HCEC 1CT (cell line): ENCODE measurements at places on chromosomes 2 and 18.

DNA sequence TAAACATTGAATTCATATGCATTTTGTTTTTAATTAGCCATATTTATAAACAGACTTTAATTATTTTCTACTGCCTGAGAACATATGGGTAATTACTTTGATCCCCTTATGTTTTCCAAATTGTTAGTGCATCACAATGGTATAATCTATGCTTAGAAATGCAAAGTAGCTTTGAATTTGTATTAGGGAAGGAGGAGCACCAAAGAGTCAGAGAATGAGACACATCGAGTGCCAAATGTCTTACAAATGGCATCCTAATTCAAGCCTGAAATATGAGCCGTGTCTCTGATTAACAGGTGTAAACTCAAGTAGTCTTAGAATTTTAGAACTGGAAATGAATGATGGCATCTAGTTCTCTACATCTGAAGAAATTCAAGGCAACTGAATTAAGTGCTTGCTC, 8.7 kb upstream of the HNMT start:
- DNase-seq: no peak

DNA sequence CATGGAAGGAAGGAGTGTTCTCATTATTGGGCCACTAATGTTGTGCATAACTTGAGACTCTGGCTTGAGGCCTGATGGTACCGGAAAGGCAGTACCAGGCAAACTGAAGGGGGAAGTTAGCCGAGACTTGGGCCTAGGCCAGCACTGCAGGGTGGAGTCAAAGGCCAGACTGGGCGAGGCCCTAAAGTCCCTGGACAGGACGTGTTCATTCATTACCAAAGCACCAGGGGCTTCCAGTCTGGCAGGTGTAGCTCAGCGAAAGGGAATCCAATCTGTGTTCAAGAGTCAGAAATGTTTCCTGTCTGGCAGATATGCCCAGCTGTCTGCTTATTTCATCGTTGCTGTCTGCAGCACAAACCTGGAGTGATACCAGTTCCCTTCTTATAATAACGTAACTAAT, 4.7 kb upstream of the ITSN2 start:
- DNase-seq: no peak

DNA sequence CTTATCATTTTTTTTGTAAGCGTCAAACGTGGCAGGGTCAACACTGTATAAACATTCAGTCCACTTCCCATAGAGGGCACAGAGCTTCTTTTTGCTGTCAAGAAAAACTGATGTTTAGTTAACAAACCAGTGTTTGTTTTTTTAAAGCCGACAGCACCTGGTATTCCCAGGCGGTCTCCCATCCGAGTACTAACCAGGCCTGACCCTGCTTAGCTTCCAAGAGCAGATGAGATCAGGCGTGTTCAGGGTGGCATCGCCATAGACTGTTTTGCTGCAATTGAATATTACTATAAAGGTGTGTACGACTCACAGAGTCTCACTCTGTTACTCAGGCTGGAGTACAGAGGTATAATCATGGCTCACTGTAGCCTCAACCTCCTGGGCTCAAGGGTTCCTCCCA, 31.5 kb downstream of the CABYR start:
- DNase-seq: no peak

GRCh38 chr2:192145496-192145895, 49.2 kb downstream of the TMEFF2 start:
- DNase-seq: peak; percentile 35

- DNase-seq: no peak
Measured at GRCh38 chr2:118300832-118301231, 212.6 kb downstream of the INSIG2 start.

GRCh38 chr18:24234330-24234729, 95.5 kb downstream of the CABYR start:
- no peak for DNase-seq

DNA sequence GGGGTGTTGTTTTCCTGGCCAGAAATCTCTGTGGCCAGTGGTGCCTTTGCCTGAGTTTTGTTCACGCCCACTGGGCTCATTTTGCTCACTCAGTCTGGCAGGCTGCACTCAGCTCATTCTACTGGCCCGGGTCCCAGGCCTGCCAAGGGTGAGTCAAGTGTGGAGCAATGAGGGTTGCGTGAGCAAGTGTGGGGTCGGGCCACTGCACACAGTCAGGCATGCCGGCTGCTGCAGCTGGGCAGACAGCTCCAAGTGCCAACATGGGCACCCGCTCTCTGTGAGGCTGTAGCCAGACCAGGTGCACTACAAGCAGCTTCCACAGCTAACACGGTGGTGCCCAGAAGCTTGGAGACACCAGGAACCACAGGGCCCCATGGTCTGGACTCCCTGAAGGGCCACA, 801.1 kb upstream of the RAB6C start:
- no peak for DNase-seq

DNA sequence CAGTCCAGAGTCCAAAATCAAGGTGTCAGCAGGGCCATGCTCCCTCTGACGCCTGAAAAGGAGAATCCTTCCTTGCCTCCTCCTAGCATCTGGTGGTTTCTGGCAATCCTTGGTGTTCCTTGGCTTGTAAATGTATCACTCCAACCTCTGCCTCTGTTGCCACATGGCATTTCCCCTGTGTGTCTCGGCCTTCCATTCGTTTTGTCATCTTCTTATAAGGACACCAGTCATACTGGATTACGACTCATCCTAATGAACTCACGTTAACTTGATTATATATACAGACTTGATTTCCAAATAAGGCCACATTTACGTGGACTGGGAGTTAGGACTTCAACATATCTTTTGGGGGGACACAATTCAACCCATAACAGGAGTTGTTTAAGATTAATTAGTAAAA, 15.8 kb downstream of the PMAIP1 start:
- DNase-seq: peak; percentile 62

- DNase-seq: no peak
Measured at GRCh38 chr18:7940971-7941370, 373.9 kb downstream of the PTPRM start.

DNA sequence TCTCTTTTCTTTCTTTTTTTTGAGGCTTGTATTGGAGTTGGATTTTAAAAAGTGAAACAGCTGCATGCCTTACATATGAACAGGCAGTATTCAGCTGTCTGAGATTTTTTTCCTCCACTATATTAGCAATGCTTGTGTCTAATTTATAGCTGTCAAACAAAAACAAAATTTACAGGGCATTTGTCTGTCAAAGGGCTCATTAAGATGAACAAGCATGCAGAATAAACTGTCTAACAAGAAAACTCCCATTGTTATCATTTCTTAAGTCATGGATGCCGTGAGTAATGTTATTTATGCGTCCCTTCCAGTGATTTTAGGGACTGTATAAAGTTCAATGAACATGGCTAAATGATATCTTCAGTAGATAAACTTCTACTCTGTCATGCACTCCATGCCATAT, 674.7 kb downstream of the PLCL1 start:
- no peak for DNase-seq

DNA sequence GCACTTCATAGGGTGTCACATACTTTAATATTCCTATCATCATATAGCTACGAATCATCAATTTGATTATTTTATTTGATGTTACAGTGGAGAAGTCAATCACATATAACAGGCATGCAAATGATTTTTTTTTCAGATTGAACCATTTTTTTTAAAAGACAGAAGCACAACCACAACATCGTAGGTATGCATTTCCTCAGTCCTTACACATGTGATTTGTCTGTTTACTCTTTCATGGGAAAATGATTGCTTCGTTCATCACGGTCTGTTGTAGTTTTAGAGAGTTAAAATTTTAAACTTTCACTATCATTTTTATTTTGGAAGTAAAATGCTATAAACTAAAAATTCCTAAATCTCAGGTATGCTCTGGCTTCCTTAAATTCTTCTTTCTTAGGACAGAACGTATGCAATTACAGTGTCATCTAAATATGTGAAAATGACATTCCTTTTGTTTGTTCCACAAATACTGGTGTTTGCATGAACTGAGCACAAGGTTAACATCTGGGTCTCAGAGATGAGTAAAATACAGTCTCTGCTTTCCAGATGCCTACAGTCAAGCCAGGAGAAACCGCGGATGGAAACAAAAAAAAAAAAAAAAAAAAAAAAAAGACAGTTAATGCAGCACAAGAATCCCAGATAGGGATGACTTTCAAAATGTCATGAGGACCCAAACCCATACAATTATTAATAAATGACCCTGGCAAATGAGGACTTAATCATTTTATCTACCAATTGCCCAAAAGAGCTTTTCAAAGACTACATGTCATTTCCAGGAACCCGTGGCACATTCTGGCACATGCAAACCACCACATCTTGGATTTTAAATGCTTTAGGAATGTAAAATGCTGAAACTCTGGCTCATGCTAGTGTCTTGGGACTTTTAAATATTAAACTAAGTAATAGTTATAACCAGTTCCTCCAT, 201.2 kb downstream of the LRP1B start:
- peak; percentile 57 for DNase-seq

- DNase-seq: no peak
Measured at GRCh38 chr2:81714817-81715216, 1410.3 kb upstream of the LRRTM1 start.

DNA sequence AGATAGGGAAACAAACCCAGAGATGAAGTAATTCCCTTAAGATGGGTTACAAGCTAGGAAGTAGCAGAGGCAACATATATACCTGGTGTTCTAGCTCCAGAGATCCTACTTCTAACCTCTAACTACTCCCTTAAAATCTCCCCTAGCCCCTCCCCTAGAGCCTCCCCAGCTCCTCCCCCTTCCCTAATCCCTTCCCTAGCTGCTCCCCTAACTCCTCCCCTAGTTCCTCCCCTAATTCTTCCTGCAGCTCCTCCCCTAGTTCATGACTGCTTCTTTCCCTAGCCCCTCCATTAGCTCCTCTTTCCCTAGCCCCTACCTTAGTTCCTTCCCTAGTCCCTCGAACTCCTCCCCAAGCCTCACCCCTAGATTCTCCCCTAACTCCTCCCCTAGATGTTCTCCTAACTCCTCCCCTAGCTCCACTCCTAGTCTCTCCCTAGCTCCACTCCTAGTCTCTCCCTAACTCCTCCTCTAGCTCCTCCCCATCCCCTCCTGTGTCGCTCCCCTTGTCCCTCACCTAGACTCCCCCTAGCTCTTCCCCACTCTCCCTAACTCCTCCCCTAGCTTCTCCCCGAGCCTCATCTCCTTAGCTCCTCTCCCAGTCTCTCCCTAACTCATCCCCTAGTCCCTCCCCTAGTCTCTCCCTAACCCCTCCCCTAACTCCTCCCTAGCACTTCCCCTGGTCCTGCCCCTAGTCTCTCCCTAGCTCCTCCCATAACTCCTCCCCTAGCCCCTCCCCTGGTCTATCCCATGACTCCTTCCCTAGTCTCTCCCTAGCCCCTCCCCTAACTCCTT, 108.9 kb downstream of the CD226 start:
- DNase-seq: peak; percentile 23

DNA sequence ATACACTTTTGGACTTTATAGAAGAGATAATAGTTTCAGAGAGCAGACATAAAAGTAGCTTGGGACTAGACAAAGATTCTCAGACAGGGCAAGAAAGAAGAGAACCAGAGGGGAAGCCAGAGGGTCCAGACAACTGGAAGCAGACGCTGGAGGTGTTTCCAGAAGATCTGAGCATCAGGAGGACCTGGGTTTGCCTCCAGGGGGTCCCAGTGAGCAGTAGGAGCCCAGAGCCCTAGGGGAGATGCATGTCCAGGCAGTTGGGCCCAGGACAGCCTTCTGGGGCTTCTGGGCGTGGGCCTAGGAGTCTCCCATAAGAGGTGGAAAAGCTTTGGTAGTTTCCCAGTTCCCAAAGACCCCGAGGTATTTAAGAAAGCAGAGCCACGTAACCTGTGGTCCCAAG, 251.2 kb upstream of the ID2 start:
- no peak for DNase-seq

DNA sequence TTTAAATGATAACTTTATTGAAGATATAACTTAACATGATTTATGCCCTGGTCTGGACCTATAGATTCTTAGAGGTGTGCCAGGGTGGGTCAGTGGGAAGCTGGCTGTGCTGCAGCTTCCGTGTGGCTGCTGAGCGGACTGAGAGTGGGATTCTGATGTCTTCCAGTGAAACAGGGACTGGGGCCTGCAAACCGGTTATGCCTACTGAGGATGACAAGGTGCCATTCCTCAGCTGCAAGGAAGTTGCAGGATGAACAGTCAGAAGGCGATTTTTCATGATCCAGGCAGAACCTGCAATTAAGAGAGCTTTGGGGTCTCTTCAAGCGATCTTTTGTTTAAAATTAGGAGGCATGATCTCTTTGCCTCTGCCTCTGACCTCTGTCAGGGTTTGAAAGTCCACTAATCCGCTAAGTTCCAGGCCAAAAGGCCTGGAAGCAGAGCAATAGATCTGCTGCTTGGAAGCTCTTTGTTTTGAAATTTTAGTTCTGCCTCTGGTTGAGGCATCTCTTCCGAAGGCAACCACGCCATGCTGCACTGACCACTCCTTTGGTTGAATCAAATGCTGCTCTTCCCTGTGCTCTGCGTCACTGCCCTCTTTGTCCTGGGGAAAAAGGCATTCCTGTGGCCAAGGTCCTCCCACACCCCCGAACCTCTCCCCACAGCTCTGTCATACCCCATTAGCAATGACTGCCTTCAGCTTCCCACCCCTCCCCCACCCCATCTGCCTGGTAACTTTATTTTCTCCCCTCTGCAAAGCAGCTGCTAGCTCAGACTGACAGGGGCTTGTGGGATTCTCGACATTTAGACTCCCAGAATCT, 2.0 kb downstream of the TMEM169 start:
- peak; percentile 15 for DNase-seq

GRCh38 chr2:207243601-207244000, 77.9 kb upstream of the KLF7 start:
- no peak for DNase-seq

DNA sequence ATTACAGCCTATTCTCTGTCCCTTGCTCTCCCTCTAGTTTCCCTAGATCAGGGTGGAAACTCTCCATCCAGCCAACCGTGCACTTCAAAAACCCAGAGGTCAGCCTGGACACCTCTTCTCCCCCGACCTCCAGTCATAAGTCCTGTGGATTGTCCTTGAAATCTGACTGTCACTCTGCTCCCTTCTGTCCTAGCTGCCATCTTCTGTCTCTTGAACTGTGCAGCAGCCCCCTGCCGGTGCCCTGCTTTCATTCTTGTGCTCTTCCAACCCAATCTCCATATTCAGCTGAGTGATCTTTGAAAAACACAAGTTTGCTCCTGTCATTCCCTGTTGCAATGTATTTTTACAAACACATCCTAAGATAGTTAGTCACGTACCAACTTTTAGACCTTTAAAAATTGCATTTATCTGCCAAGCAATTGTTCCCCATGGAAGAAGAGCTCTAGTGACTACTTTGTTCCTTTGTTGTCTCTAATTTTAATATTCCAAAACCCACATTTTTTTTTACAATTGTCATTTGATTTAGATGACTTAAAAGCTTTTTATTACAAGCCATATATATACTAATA, 254.3 kb downstream of the CAMKMT start:
- DNase-seq: no peak

GRCh38 chr2:109538546-109538945, 75.2 kb downstream of the SEPTIN10 start:
- no peak for DNase-seq

GRCh38 chr2:55309446-55309845, 40.4 kb upstream of the MTIF2 start:
- peak; percentile 68 for DNase-seq

DNA sequence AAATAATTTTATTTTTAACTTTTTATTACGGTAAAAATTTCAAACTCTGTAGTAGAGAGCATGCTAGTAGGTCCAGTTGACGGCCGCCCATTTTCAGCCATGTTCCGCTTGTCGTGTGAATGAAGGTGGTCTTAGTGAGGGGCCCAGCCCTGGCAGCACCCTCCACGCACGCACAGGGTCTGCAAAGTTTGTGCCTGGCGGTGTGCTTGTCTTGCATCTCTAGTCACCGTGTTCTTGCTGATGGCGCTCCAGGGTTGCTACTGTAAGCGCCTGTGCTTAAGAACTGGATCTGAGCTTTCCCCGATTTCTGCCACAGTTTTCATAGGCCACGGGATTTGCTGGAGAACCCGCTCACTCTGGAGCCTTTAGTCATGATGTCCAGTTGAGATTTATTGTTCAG, 28.9 kb downstream of the LDLRAD4 start:
- DNase-seq: no peak

- no peak for DNase-seq
Measured at GRCh38 chr18:46723856-46724415, 32.9 kb downstream of the ST8SIA5 start.
